NCI-H2029 (cell line): ENCODE measurements at places on chromosomes 5 and 9.

GRCh38 chr9:113734826-113735225, 141.3 kb upstream of the ZNF618 start:
- DNase-seq = no peak

DNA sequence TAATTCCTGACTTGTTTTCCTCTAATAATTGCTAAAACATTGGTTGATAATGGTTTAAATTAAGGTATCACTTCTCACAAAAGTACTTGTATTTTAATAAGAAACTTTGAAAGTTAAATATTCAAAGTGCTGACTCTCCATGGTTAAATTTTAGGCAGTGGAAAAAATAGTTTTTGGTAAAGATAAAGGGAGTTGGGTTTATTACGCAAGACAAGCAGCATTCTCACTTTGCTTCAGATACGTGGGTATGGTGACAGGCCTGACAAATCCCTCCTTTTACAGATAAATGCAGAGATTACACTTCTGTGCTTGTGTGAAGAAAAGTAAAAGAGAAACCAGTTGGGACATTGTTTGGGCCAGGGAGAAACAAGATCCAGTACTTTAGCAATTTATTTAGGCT, 14.5 kb upstream of the FAM170A start:
- no peak for DNase-seq

DNA sequence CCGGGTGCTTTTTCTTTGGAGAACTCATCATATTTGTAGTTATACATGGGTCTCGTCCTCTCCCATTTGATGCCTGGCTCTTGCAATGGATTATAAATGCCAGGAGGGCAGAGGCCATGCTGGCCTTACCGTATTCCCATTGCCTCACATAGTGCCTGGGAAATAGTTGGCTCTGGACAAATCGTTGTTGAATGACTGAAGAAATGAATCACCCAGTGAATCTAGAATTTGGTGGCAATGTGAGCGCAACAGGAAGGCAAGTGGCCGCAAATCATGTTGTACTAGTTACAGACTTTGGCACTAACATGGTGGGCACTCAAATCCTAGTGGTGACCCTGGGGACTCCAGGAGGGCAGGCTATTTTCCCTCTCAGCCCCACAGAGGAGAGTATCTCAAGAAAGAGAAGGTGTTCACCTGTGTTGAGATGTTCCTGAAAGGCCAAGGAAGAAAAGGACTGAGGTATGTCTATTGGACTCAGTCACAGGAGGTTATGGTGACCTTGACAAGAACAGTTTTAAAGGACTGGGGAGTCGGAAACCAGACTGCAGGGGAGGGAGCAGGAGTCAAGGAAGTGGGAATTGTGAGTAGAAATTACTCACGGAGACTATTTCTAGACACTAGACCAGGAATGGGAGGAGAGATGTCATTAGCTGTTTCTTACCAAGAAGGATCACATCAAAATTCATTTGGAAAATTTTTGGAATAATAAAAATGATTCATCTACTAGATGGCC, 61.7 kb upstream of the COL15A1 start:
- no peak for DNase-seq

- no peak for DNase-seq
Observed at GRCh38 chr5:172506921-172507320, 52.6 kb upstream of the SH3PXD2B start.

DNA sequence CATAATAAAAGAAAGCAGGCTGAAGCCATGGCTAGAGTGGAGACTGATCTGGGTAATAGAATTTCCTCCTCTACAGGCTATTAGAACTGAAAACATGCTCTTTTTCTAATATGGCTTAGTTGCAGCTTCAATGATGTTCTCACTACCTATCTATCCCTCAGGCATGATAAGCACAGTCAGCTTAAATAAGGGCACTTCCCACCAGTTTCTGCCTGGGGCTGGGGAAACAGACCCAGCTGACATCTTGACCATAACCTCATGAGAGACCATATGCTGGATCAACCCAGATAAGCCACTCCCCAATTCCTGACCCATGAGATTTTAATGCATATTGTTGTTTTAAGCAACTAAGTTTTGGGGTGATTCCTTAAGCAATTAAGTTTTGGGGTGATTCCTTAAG, 81.2 kb downstream of the ZNF366 start:
- no peak for DNase-seq

GRCh38 chr5:143001764-143002351, 231.7 kb downstream of the ARHGAP26 start:
- no peak for DNase-seq

DNA sequence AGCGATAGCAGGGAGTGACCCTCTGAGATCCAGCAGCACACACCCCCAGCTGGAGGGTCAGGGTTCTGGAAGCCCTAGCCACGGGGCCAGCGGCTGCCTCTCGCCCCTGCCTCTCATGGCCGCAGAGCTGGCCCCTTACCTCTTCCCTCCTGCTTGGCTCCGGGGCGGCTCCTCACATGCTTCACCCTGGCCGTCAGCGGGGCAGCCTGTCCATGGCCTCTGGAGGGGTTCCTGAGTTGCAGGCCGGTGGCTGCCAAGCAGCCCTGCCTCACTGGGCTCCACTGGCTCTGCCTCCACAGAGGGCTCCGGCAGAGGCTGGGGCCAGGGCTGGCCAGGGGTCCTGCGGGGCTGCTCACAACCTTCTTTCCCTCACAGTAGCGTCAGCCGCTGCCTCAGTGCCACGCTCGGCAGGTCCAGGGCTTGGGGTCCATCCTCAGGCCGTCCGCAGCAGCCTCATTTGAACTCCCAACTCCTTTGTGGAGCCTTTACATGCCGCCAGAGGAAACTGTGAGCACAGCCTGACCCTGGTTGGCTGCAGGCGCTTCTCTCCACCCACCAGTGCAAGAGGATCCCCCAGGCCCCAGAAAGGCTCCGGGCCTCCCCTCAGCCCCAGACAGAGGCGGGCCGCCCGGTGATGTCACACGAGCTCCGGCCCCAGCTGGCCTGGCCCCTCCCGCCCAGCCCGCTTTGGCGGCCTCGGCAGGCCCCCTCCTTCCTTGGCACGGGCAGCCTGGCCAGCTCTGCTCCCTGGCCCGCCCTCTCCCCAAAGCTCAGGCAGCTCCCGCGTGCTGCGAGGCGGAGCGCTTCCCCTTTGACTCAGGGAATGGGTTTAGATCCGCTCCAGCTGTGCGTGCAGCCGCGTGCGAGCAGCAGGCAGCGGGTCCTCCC, at the start of gene ANGPTL2:
TSS of gene ANGPTL2 (minus strand) at position 460 of the 888 bp plus-strand sequence. CDS start 13,904 bp downstream, outside the sequence.
- peak; percentile 43 for DNase-seq

DNA sequence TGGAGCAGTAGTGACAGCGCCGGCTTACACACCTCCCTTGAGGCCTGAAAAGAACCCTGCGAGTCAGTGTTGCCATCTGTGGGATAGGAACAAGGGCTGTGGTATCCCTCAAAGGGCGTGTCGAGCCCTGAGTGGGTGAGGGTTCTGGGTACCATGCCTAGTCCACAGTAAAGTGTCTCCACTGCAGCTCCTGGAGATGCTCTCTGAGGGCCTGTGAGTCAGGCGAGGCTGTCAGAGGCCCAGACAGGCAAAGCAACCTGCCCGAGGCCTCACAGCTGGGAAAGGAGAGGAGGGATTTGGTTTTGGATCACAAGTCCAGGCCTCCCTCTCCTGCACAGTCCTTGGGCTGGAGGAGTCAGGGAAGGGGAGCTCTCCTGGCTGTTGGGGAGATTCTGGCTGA, 6.1 kb downstream of the PRRX2 start:
- no peak for DNase-seq

DNA sequence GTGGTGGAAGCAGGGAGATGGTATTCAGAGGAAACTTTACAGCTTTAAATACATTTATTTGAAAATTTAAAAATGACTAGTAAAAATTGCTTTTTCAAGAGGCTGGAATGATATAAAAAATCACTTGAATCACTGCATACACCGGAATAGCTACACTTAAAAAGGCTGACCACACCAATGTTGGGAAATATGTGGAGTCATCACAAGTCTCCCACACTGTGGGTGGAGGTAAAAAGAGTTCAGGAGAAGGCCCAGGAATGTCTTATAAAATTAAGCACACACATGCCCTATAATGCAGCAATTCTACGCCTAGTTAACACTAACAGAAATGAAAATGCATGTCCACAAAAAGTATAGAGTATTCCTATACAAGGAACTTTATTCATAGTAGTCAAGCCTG, 198.1 kb downstream of the ROR2 start:
- DNase-seq = no peak

DNA sequence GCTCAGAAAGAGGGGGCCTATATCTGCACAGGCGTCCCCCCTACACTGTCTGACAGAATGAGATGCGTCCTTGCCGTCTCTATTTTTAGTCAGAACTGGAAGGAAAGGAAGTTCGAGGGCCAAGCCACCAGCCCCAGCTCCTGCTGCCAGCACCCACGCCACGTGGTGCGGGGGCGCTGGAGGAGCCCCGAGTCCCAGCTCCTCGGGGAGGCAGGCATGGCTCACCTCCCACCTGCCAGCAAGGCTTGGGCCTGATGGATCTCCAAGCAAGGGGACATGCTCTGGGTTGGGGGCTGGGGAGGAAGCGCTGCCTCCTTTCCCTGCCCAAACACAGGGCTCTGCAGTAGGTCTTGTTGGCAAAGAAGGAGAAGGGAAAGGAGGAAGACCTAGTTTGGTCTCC, 80.3 kb upstream of the ARAP3 start:
- no peak for DNase-seq

GRCh38 chr5:90000351-90000750, 409.2 kb downstream of the CETN3 start:
- no peak for DNase-seq

GRCh38 chr5:175895686-175896102, 24.3 kb downstream of the CPLX2 start:
- no peak for DNase-seq

DNA sequence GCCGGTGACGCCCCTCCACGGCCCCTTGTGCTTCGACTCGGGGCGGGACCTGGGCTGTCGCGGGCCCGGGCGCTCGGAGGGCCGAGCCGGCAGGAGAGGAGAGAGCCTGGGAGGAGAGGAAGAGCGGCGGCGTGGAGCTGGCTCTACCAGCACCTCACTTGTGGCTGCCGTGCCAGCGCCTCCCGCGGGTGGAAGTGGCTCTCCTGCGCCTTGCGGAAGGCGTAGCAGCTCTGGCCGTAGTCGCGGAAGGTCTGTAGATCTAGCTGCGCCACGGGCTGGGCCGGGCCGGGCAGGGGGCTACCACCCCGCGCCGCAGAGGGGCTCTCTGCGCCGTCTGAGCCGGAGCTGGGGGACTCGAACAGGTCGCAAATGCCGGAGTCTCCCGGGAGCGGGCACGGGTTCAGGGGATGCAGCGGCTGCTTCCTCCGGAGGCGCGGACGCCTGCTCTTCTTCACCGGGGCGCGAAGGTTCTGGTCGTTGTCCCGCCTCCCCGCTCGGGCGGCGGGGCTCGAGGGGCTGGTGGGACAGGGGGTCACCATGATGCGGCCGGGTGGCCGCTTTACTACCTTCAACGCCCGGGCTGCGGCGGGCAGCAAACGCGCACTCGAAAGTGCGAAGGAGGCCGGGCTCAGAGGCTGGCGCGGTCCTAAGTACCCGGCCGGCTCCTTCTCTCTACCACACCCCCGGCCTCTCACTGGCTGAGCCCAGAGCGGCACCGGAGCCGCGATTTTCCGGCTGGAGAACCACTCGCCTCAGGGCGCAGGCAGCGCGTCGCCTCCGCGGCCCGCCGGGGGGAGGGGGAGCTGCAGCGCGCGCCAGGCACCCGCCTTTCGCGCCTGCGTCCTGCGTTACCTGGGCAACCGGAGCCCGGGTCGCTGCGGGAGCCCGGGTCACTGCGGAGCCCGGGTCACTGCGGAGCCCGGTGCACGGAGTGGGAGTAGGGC, at the start of gene CCNO:
TSS of gene CCNO (minus strand) at position 624 of the 944 bp plus-strand sequence. CDS start at position 539, 85 bp downstream.
- peak; percentile 87 for DNase-seq

DNA sequence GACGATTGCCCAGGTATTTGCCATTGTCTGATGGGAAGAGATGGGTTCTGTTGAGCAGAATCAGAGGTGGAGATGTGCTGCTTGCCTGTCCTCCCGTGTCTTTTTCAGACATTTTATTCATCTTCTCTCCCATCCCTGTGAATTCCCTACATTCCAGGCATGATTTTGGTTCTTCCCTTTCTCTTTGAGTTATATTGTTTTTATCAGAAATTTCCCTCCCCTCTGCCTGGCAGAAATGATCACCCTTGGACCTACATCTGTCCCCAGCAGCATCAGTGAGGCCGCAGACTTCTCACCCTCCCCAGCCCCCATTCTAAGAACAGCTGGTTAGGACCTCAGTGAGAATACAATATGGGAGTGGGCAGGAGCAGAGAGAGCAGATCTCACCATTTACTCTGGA, 640.2 kb downstream of the CCDC171 start:
- DNase-seq = no peak

DNA sequence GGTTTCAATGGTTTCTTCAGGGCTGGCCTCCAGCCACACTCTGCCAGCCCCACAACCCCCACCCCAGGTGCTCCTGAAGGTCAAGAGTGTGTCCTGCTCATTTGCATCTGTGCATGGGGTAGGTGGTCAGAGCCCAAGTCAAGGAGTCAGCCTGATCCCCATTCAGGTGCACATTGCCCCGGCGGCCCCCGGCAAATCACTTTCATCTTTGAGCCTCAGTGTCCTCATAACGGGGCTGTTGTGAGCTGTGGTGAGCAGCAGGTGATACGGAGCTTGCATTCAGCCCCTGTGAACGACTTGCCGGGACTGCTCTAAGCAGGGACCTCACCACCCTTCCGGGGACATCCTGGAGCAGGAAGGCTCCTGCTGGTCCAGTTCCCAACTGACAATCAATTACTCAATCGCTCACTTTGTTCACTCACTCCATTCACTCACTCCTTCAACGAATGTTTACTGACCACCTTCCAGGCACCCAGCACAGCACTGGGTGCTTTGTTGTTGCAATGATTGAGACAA, 93.2 kb upstream of the CPEB4 start:
- DNase-seq = no peak

- DNase-seq = no peak
Observed at GRCh38 chr9:93646640-93647178, 70.3 kb downstream of the PHF2 start.

DNA sequence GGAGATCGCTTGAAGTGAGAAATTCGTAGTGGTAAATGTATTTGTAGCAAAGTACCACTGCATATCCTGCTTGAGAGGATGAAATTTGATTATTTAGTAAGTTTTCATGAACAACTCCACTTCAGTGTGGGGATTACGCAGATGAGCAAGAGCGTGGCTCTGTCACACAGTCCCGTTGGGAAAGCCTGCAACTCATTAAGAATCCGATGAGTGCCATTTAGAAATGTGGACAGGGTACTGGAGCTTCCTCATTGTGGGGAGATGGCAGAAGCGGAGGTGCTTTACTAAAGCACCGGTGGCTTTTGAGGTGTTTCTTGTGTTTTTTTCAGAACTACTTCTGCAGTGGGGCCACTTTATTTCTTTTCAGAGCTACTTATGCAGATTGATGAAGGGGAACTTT, 1.4 kb downstream of the TJP2 start:
- DNase-seq = no peak
